ENCODE measurements at places on chromosomes 5 and 9. TPM values are rescaled to one million over a fixed set of nuclear protein-coding genes. Genes with fewer than 3 reads are reported as not detected.

- no peak for DNase-seq
Measured at GRCh38 chr9:4491626-4491975, 1.3 kb downstream of the SLC1A1 start.

GRCh38 chr9:113506090-113506589, 42.6 kb downstream of the RGS3 start:
- no peak for DNase-seq

GRCh38 chr5:172312286-172312685, 28.7 kb upstream of the UBTD2 start:
- no peak for DNase-seq

- DNase-seq, result no peak
Measured at GRCh38 chr5:78586251-78586650, 62.3 kb downstream of the LHFPL2 start.

GRCh38 chr5:168291342-168291963, at the start of gene WWC1:
Gene WWC1, plus strand, starts transcription at chr5:168291645. Its CDS starts 508 bp downstream, at chr5:168292153.
- peak; percentile 93 for DNase-seq

DNA sequence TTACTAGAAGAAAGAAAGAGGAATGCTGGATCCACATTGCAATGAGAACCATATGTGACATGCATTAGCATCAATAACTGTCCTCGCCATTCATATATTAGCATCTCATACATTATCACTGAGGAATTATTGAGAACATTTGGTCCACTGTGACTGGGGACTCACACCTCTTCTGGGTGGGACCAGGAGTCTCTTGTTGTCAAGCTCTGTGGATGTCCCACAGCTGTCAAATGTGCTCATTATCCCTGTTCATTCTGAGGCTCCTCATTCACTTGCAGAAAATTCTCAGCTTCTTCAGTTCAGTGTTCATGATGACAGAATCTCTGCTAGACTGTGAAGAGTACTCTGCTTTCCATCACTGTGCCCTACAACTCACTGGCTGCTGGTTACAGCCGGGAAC, 109.4 kb downstream of the PJA2 start:
- DNase-seq, result no peak

DNA sequence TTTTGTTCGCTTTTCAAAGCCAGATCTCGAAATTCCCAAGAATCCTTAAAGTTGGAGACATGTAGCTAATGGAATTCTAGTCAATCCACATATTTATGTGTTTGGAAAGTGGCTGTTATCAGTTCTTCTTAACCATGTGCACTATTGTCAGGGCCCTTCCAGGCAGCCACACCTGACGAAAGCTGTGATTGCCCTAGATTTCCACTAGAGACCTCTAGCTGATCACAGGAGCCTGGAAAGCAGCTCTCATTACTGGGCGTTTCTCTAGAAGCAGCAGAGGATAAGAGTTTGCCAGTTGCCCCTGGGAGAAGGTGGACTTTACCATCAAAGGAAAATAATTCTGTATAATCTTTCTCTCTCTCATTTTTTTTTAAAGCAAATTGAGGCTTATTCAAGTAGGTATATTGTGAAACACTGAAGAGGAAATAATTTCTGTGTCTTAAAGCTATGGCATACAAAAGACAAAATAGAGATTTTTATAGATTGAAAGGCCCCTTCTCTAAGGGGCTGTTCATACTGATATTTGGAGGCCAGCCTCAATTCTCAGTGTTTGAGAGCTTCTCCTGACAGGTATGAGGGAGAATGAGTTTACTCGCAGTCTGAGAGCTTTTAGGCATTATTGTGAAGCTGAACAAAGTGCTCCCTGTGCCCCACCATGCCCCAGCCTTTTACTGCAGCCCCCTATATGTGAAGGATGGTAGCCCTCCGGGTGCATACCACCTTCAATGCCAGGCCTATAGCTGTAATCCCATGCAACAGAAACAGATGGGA, 405.4 kb upstream of the ACTBL2 start:
- peak; percentile 25 for DNase-seq

- DNase-seq, result no peak
Measured at GRCh38 chr5:93303291-93303691, 277.7 kb downstream of the NR2F1-AS1 start.

FSTL4 gene
- 2.4 TPM for total RNA-seq

DNA sequence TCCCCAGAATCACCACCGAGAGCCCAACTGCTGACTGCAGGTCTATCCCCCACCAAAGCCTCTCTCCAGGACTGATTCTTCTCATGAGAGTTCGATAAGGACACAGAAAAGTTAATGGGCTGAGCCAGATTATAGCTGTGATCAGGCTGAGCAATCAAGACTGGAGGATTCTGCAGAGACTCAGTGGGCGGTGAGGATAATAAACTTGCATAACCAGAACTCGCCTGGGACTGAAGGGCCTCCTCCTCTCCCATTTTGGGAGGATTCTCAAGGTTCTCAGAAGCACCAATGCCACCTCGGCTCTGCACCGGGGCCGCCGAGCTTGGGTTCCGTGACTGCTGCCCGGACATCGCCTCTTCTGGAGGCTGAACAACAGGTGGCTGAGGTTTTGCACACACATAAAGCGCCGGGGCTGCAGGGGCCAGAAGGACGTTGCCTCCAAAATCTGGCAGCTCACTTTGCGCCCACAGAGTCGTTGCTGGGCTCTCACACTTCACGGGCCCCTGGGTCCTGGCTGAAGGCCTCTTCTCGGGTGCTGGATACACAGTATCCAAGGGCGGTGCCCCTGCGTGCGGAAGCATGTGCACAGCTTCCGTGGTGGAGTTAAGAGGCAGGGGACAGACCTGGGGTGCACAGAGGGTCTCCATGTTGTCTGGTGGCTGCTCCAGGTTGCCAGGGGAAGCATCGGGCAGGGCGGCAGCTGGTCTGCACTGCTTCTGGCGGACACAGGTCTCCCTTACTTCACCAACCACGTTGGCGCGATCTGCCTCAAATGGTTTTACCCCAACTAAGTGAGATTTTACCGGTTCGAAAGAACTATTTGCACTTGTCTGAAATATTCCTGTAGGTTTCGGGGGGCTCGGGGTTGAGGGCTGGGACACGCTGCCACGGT, 7.6 kb downstream of the SEC16A start:
- no peak for DNase-seq

- DNase-seq, result no peak
Measured at GRCh38 chr9:78863531-78863930, 566.6 kb downstream of the PSAT1 start.

- DNase-seq, result no peak
Measured at GRCh38 chr9:123460091-123460490, 104.1 kb downstream of the CRB2 start.

ZNF618 gene
- total RNA-seq, result 75.3 TPM

DNA sequence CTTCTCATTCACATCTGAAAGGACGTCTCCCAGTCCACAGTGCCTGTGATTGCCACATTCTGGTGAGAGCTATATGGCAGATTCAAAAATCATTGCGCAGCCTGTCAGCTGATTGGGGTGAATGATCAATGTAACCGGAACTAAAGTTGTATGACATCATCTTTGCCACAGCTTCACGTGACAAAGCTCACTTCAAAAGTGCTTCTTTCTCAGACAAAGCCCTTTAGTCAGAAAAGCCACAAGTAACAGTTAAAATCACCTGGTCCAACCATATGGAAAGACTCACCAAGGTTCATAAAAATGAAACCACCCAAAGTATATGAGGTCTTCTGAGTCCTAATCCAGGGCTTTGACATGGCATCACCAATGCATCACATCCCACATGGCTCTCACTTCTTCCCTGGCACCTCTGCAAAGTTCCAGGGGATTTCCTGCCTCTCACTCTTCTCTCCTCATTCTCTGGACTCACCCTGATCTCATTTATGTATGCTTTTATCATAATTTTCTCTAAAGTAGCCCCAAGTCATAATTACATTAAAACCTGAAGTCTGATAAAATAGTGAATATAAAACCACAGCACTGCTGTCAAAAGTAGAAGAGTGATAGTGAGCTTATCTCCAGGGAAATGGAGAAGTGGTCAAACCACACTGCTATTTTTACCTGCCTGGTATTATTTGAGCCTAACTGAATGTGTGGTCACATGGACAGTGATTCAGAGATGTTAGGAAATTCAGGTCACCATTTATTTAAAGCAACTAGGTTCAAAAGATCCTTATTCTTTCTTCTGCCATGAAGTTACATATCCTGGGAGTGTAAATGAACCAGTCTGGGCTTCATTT, 193.1 kb upstream of the PTGER4 start:
- no peak for DNase-seq

DNA sequence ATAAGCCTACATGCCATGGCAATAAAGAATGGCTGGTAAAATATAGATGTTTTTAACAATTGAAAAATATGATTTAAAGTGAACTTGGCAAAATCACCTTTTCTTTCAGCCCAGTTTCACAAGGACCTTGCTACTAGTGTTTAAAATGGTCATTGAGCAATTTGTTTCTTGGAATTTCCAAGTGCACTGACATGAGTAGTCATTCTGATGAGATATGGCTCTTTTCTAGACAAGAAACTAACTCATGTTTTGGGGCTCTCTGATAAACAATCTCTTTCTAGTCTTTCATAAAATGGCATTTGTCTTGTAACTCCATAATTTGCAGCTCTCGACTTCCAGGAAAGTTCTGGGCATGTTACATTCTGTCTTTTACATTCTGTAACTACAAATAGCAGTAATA, 176.8 kb downstream of the NR2F1-AS1 start:
- no peak for DNase-seq

SLC34A1 gene
- total RNA-seq, result not detected

DNA sequence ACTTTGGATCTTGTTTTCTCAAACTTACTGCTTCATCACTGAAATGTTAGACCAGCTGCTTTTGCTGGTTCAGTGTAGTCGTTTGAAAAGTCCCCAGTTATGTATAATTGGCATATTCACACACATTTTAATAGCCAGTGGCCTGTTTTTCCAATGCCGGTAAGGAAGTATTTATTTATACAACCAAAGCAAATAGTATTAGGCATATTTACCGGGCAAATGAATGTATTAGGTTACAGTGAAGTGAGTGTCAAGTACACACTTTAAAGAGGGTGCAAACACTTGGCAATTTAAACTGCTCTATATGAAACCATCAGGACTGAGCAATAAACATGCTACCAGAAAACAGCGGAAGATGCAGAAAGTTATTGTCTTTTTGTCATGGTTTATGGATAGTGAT, 242.9 kb downstream of the MCTP1 start:
- DNase-seq, result no peak

GRCh38 chr9:13786131-13786530, 506.6 kb upstream of the MPDZ start:
- DNase-seq, result no peak

PCDHA12 gene
- total RNA-seq, result 13.7 TPM

- no peak for DNase-seq
Measured at GRCh38 chr5:5317976-5318375, 104.5 kb upstream of the ICE1 start.

HAND1 gene
- total RNA-seq, result 0.44 TPM

GRCh38 chr9:80552931-80553330, 981.2 kb downstream of the TLE4 start:
- DNase-seq, result no peak

GRCh38 chr9:38687992-38688391, 31.9 kb downstream of the FAM240B start:
- DNase-seq, result no peak

- DNase-seq, result no peak
Measured at GRCh38 chr9:133453651-133454050, 6.1 kb upstream of the CACFD1 start.

DNA sequence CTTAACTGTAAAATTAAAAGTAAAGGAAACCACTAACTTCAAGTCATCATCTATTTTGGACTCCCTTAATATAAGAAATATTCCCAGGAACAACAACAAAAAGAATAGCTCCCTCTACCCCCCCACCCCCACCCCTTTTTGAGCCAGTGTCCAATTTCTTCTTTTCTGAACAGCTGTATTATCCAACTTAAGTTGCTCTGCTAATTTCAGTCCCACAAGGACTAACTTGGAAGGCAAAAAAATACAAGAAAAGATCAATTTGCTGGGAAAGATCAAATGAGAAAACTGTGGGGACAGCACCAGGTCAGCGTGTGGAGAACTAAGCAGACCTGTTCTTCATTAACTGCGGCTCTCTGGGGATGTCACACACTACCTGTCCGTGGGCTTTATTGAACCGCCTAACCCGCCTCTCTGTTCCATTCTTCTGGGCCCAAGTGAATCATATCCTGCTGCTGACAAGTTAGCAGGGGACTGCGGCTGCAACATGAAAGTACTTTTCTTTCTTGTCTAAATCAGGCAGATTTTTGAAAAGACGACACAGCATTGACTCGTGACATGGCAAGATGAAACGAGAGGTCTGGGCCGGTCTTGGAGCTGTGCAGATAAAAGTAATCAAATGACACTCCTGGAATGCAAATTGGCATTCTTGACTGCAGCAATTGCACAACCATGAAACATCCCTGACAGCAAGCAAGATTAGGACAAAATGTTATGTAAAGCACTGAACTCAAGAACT, 2.7 kb downstream of the BNC2 start:
- DNase-seq, result no peak

DNA sequence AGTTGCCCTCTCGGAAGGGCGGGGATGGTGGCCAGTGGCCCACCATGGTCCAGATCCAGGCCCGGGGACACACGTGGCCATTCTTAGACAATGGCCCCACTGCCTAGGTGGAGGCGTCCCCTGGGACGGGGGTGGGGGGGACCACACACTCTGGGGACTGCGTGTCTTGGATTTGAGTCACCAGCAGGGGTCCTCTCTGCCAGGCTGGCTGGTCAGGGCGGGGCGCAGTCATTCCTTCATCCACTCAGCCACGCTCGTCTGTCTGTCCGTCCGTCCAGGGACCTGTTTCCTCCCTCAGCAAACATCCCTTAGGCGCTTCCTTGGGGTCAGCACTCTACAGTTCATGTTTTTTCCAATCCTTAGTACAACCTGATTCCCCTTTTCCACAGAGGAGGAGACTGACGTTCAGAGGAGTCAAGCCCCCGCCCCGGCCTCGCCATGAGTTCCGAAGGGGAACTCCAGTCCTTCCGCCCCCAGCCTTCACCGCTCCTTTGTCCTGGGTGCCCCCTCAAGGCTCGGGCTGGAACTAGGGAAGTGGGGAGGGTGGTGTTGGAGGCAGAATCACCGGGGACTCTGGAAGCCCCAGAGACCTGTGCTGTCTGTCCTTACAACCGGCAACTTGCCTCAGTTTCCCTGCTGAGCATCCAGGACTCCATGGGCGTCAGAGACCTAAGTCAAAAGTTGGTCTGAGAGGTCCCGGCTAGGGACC, 276.6 kb upstream of the MVB12B start:
- DNase-seq, result no peak

- DNase-seq, result no peak
Measured at GRCh38 chr5:126274076-126274762, 149.0 kb upstream of the GRAMD2B start.

Measured in progenitor cell of endocrine pancreas (in vitro differentiated cells).